ENCODE measurements at places on chromosomes 6 and 20. TPM values are rescaled to one million over a fixed set of nuclear protein-coding genes. Genes with fewer than 3 reads are reported as not detected.

GRCh38 chr20:43853174-43853803 is 61.4 kb upstream of the TOX2 start:
- H3K27ac ChIP-seq = no peak overlapping the region
- H3K4me1 ChIP-seq = no peaks in the 10 kb centered on the region
- no peaks in the 10 kb centered on the region for H3K36me3 ChIP-seq
- no peaks in the 10 kb centered on the region for H3K27me3 ChIP-seq

GRCh38 chr6:692858-693722 is at the start of gene EXOC2:
EXOC2 (minus strand) TSS chr6:693139; CDS start chr6:637818, 55,321 bp downstream.
- peak within 1 kb of the TSS; percentile 92 for H3K4me3 ChIP-seq
- peaks cover 23% of the 10 kb centered on the region for H3K4me1 ChIP-seq
- H3K27me3 ChIP-seq = no peaks in the 10 kb centered on the region
- H3K36me3 ChIP-seq = 0 out of 2 replicates have a peak, but pooled peaks cover 5% of the 10 kb centered on the region
- DNase-seq = peak; percentile 90

DNA sequence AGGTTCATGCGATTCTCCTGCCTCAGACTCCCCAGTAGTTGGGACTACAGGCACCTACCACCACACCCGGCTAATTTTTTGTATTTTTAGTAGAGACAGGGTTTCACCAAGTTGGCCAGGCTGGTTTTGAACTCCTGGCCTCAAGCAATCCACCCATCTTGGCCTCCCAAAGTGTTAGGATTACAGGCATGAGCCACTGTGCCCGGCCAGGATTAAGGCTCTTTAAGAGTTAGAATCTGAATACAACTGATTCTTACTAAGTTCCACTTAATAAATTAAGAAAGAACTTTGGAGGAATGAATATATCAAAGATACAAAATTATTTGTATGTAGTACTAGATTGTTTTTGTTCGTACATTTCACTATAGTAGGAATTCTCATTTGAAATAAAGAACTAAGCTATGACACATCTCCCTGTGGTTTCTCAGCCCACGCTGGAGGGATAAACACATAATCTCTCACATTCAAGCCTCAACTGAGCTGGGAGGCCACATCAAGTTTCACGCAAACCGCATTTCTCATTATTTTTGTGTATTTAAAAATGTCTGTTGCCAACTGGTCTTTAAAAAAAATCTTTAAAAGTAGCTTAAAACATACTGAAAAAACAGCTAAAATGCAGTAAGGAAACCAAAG is 34.2 kb downstream of the DTNBP1 start:
- DNase-seq = no peak
- H3K4me1 ChIP-seq = no peaks in the 10 kb centered on the region

DNA sequence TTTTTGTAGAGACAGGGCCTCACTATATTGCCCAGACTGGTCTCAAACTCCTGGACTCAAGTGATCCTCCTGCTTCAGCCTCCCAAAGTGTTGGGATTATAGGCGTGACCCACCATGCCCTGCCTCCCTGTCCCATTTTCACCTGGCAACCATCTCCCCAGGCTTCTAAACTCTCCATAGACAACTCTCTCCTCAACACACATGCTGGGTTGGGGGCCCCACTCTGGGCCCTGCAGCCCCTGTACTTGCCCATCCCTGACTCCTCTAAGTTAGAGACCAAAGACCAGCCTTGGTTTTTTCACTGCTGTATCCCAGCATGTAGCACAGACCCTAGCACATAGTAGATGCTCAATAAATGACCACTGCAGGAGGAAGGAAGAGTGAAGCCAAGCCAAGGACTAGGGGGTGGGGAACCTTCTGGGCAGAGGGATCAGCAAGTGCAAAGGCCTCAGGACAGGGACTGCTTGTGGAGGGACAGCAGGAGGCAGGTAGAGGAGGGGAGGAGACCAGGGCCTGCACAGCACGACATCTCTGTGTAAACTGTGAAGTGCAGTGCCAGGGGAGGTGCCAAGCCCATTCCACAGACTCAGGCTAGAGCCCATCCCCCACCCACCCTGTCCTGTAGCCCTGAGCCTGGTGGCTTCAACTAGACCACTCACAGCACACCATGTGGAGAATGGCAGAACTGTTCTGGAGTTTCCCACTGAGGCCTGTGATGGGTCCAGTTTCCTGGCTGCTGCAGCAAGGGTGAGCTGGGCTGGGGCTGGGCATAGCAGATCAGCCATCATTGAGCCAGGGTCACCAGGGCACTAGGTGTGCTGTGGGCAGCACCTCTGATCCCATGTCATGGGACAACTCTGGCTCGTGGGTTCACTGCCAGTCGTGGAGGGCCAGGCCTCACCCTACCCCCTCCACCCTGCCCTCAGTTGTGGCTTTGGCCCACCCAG is 3.4 kb upstream of the SRC start:
- H3K4me3 ChIP-seq = no peak overlapping the region
- 0 out of 2 replicates have a peak, but pooled peaks cover 3% of the 10 kb centered on the region for H3K36me3 ChIP-seq
- no peak for DNase-seq
- H3K27me3 ChIP-seq = no peaks in the 10 kb centered on the region
- peak overlapping the region; percentile 36 for H3K27ac ChIP-seq

GRCh38 chr6:104572901-104573300 is 286.8 kb downstream of the HACE1 start:
- H3K27me3 ChIP-seq = no peaks in the 10 kb centered on the region
- H3K4me3 ChIP-seq = no peak overlapping the region
- DNase-seq = no peak
- H3K4me1 ChIP-seq = peaks cover 18% of the 10 kb centered on the region
- H3K36me3 ChIP-seq = no peaks in the 10 kb centered on the region

- H3K27me3 ChIP-seq = no peaks in the 10 kb centered on the region
- no peak for DNase-seq
- H3K36me3 ChIP-seq = no peaks in the 10 kb centered on the region
- no peak overlapping the region for H3K27ac ChIP-seq
Observed at GRCh38 chr6:121055572-121056163, 278.6 kb downstream of the TBC1D32 start.

DNA sequence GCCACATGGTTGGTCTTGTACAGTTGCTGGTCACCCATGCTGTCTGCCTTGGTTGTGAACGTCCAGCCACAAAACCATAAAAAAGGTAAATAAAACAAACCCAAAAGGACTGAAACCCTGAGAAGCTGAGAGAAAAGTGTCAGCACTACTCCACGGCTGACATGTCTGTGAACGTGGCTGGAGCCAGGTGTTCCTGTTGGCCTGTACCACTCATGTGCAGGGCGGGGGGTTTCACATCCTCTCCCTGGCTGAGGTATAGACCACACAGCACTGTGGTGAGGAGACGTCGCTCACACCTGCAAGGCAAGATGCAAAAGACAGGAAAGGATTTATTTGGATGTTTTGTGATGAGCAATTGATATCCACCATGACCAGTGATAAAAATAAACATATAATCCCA is 51.9 kb upstream of the MRPS10 start:
- H3K27ac ChIP-seq = peak overlapping the region; percentile 29
- H3K4me3 ChIP-seq = no peak overlapping the region
- DNase-seq = no peak
- H3K27me3 ChIP-seq = no peaks in the 10 kb centered on the region
- H3K4me1 ChIP-seq = peaks cover 13% of the 10 kb centered on the region

DNA sequence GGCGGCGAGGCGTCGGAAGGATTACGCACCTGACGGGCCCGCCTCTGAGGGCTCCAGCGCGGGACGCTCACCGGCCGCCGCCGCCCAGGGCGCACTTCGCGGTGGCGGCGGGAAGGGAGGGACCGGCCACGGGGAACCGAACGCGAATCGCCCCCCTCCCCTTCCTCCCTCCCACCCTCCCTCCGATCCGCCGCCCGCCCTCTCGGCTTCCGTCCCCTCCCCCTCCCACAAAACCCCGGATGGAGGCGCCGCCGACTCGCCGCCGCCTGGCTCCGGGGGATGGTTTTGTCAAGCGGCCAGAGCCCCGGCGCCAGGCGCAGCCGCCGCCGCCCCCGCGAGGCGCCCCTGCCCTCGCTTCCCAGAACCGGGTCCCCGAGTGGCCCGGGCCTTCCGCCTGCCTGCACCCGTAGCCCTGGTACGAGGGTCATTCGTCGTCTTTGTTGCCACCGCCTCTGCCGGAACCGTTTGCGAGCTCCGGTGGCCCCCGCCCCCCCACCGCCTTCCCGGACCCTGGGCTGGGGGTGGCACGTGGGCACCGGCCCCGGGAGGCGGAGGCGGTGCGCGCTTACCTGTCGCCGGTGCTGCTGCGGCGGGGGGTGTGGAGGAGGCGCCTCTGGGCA is 398 bp downstream of the ZBTB2 start:
- peaks cover 18% of the 10 kb centered on the region for H3K36me3 ChIP-seq
- H3K4me3 ChIP-seq = peak overlapping the region; percentile 93

- H3K36me3 ChIP-seq = no peaks in the 10 kb centered on the region
- H3K4me3 ChIP-seq = no peak overlapping the region
- no peak for DNase-seq
Observed at GRCh38 chr20:62577490-62577836, 64.8 kb upstream of the SLCO4A1 start.

DNA sequence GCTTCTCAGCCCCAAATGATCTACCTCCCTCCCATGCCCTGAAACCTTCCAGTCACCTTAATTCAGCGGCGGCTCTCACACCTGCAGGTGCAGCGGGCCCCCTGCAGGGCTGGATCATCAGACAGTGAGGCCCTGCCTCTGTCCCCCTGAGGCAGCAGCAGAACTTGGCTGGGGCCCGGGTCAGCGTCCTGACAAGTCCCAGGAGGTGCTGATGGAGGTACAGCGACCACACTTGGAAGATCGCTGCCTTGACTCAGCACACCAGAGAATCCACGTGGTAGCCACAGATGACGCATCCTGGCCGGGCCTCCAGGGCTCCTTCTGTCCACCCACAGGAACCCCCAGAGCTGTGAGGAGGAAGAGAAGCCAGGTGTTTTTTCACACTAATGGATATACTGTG is 116.4 kb upstream of the THBS2 start:
- no peaks in the 10 kb centered on the region for H3K4me1 ChIP-seq
- H3K27ac ChIP-seq = no peak overlapping the region
- no peak overlapping the region for H3K4me3 ChIP-seq
- DNase-seq = no peak

GRCh38 chr20:21944227-21944626 is 238.8 kb downstream of the PAX1 start:
- H3K27me3 ChIP-seq = no peaks in the 10 kb centered on the region
- peaks cover 10% of the 10 kb centered on the region for H3K4me1 ChIP-seq
- H3K27ac ChIP-seq = no peak overlapping the region

GRCh38 chr20:35133735-35134134 is 13.4 kb downstream of the EDEM2 start:
- no peak overlapping the region for H3K4me3 ChIP-seq
- no peak overlapping the region for H3K27ac ChIP-seq
- H3K36me3 ChIP-seq = peaks cover 34% of the 10 kb centered on the region
- no peak for DNase-seq

DNA sequence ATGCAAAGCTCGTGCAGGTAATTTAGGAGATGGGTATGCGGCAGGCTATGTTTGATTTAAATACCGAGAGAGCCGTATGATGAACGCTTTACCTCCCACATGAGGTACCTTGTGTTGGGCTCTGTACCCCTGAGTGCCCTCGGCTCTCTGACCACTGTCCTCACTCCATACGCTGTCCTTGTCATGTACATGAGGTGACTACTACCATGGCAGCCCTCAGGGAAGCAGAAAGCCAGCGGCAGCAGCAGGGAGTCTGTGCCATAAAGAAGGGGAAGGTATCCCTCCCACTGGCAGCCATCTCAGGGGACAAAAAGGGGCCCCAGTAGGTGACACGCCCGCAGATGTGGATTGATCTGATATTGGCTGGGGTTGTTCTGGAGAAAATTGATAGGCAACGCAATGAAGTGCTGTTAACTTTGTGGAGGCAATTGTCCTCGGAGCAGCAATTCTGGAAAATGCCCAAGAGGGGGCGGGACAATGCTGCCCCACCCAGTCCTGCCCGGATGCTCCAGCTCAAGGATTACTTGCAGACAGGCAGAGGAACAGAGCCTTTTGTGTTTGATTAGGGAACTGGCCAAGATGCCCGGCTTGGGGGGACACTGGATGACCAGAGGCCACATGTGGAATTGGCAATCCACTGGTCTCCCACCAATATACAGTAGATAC is 38.0 kb upstream of the HSF2 start:
- no peak overlapping the region for H3K27ac ChIP-seq
- H3K4me3 ChIP-seq = no peak overlapping the region
- peak; percentile 18 for DNase-seq
- no peaks in the 10 kb centered on the region for H3K27me3 ChIP-seq
- no peaks in the 10 kb centered on the region for H3K36me3 ChIP-seq
- no peaks in the 10 kb centered on the region for H3K4me1 ChIP-seq

DNA sequence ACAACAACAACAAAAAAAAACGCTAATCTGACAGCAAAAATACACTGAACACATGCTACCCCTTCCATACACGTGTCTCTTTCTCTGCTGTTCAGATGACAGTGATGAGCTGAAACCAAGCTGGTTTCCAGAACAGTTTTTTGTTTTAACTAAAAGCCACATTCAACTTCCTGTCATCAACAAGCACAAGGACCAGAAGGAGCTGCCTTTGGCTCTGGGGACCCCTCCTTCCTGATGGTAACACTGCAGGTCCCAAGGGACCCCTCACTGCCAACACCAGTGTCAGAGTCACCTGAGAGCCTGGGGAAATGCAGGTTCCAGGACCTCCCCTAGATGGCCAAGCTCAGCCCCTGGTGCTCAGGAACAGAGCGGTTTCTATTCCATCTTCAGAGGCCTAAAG is 6.0 kb downstream of the CST7 start:
- no peak overlapping the region for H3K4me3 ChIP-seq
- H3K4me1 ChIP-seq = peaks cover 14% of the 10 kb centered on the region
- no peaks in the 10 kb centered on the region for H3K36me3 ChIP-seq

- no peaks in the 10 kb centered on the region for H3K36me3 ChIP-seq
- H3K4me1 ChIP-seq = peaks cover 34% of the 10 kb centered on the region
Observed at GRCh38 chr20:17287503-17287902, 60.7 kb downstream of the PCSK2 start.

CALHM4 gene
- not detected for total RNA-seq

COL19A1 gene
- total RNA-seq = not detected

PRIM2 gene
- total RNA-seq = 42.2 TPM

CLVS2 gene
- 0.46 TPM for total RNA-seq

ADRM1 gene
- 146 TPM for total RNA-seq

RALGAPB gene
- 29.4 TPM for total RNA-seq

FERMT1 gene
- 17.6 TPM for total RNA-seq
